ENCODE measurements at places on chromosomes 4 and X. TPM values are rescaled to one million over a fixed set of nuclear protein-coding genes. Genes with fewer than 3 reads are reported as not detected.

DNA sequence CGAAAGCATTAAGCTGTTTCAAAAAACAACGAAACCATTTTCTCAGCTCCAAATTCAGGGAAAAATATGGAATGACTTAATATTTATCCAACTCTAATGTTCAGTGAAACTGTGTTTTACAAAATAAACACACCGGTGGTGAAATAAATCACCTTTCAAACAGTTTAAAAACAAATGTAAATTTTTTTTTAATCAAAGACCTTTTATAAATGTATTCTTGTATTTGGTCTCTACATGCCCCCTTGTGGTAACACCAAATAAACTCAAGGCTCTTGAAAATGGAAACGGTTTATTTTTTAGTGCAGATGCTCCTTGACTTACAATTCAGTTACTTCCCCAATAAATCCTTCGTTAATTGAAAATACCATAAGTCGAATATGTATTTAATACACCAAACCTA lies 45.8 kb upstream of the ITM2A start:
- no peak for DNase-seq

DNA sequence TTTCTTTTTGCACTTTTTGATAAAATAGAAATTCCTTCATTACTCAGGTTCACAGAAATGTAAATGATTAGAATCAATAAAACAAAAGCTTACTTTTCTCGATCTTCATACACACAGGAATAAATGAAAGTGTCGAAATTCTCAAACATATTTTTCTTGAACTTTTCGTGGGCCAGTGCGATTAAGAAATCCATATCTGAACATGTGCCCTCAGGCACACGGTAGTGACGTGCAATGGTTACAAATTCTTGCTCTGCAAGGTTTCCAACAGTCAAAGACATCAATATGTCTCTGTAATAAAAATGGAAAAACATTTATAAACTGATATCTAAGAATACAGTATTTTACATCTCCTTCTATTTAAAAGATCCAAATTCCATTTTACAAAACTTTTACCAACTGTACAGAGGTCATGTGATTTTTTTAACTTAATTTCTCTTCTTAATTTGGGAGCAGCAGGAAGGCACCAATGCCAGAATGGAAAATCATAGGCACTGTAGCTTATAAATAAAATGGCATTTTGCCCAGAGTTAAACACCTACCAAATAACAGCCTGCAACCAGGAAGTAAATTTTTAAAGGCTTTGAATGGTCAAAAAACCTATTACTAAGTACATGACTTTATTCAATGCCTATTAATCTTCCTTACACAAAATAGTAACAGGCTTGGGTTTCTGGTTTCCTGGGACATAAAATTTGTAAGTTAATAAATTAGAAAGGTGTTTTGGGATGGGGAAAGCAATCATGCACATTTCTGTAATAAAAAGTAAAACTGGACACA lies 165.0 kb downstream of the EFHC2 start:
- no peak for DNase-seq

DNA sequence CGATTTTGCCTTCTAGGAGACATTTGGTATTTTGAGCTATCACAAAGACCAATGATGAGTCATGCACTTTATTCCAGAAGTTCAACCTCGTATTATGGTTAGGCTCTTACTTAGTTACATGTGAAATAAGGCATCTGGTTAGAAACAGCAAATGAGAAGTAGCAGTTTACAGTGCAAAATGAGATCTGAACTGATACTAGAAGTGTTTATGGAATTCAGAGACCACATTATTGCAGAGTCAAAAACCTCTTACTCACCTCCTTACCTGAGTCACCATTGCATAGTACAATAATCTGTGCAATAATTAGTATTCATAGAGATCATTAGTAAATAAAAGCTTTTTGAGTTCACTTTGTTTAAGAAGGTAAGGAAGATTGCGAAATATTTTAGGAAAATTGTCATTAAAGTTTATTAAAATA lies 38.7 kb downstream of the SEC24B start:
- no peak for DNase-seq

GRCh38 chrX:120463241-120463640 lies 5.9 kb downstream of the LAMP2 start:
- DNase-seq: no peak

- DNase-seq: no peak
Measured at GRCh38 chr4:6500481-6501140, 28.2 kb upstream of the PPP2R2C start.

- DNase-seq: no peak
Measured at GRCh38 chrX:5388087-5388486, 840.6 kb downstream of the NLGN4X start.

GRCh38 chr4:138835832-138836533 lies 179.6 kb upstream of the NOCT start:
- DNase-seq: no peak

GRCh38 chr4:85591406-85592098 lies 116.6 kb downstream of the ARHGAP24 start:
- no peak for DNase-seq

DNA sequence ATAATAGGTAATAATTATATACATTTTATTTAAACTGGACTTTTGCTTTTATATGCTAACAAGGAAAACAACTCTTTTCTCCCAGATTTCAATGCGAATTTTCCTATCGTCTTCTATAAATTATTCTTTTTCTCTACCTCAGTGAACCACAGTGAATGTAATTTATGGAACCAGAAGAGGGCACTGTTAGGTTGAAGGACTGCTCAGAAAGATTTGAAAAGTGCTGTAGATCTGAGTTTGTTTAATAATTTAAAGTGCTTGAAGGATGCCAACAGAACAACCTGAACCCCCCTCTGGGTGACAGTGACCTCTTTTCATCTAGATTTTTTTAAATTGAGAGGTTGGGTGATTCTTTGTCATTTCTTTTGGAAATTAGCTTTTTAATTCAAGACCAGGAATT lies 54.9 kb downstream of the PHOX2B start:
- DNase-seq: peak; percentile 13

- no peak for DNase-seq
Measured at GRCh38 chr4:2798399-2799223, 5.7 kb downstream of the SH3BP2 start.

DNA sequence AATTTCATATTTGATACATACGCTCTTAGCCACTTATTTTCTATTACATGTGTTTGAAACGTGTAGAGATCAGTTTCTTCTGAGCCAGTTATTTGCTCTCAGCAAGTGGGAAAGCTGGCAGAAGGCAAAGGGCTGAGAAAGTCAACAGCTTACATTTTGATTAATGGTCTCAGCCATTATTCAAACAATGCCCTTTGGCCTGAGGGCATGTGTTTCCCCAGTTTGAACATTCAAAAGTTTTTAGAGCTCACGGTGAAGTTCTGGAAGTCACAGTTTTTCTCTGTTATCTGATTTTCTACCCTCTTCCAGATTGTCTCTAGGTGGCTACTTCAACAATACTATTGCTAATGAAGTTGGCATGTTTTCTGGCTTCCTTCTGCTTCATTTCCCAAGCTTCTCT lies 591.8 kb upstream of the CPEB2 start:
- DNase-seq: no peak

DNA sequence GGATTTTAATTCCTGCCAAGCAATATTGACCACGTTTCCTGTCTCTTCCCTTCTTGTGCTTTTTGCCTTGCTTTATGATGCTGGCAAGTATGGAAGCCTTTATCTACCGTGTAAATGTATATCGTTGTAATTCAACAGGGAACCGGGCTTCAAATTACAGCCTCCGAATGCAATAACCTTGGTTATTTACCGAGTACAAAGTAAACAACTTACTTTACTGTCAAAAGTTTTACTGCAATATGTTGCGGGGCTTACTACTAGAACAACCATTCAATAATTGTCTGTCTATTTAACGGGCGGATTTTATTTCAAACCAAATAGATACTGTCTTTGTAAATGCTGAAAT lies 73.1 kb downstream of the PALLD start:
- DNase-seq: no peak

- no peak for DNase-seq
Measured at GRCh38 chr4:183989931-183990330, 84.8 kb downstream of the STOX2 start.

- no peak for DNase-seq
Measured at GRCh38 chr4:36024901-36025660, 219.2 kb downstream of the ARAP2 start.

- DNase-seq: no peak
Measured at GRCh38 chr4:14400307-14400706, 602.0 kb upstream of the CPEB2 start.

DNA sequence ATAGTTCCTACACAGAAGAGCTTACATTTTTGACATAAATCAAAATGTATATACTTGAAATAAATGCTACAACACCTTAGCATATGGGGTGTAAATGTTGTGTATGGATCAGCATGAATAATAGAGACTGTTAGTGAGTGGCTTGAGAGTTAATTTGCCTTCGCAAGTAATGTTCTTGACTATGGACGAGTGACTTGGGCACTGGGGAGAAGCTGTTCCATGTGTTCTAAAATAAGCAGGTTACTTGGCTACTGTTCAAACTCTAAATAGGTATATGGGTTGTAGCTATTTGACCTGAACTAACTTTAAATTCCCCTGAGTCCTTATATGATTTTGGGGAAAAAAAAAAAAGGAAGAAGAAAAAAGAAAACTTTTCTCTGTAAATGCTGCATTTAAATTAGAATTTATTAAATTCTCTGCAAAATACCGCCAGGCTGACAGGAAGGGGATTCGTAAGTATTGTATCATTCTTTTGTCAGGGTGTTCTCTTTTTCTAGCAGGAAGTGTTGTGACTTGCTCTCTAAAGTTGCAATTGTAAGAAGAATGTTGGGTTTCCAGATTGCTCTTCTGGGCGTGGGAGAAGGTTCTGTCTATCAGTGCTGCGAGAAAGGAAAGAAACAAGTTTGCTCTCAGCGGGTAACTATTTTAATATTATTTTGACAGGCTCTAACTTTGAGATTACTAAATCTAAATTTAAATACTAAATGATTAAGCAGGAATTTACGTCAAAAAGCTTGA lies 32.2 kb downstream of the PLS3 start:
- no peak for DNase-seq

GRCh38 chr4:146059865-146060264 lies 115.7 kb upstream of the LSM6 start:
- DNase-seq: no peak

DNA sequence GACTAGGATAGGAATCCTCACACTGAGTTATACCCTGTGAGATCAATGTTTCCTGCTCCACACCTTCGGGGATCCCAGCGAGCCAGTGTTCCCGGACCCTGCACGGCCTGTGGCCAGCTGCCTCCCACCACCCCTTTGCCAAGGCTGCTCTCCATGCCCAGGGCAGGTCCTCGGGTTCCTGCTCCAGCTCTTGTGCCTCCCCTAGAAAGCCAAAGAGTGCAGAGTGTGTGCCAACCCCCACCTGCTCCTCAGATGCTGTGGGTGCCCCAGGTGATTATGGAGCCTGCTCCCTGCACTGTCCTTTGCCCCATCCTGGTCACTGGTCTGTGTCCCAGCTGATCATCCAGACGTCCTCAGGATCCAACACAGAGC lies 246.4 kb downstream of the AFAP1 start:
- no peak for DNase-seq

- DNase-seq: no peak
Measured at GRCh38 chr4:163816494-163816893, 322.0 kb downstream of the TMA16 start.

GRCh38 chrX:14694611-14695010 lies 165.3 kb downstream of the GLRA2 start:
- no peak for DNase-seq

GRCh38 chr4:77451530-77451929 lies 154.1 kb upstream of the CXCL13 start:
- DNase-seq: no peak

GRCh38 chrX:68895341-68895755 lies 66.5 kb downstream of the EFNB1 start:
- peak; percentile 15 for DNase-seq

GRCh38 chrX:109990582-109991276 lies 12.2 kb upstream of the TMEM164 start:
- DNase-seq: no peak

DNA sequence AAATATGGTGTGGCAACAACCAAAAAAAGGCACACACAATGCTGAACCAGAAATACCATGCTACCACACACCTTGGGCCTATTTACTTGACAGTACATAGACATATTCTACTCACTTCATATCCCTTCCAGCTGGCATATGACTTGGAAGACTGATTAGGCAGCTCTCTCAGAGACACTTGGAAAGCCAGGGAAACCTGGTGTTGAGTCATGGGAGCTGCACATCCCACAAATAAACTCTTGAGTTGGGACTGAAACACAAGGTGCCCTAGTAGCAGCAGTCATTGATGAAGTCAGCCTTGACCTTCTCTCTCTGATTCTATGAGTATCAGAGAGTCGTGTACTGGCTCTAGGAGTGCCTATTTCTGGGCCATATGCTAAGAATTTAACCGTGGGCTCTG lies 776.6 kb upstream of the LCORL start:
- no peak for DNase-seq

GRCh38 chrX:155891446-155892210 lies 10.5 kb downstream of the VAMP7 start:
- no peak for DNase-seq

- DNase-seq: no peak
Measured at GRCh38 chrX:148504506-148504905, 4.1 kb downstream of the AFF2 start.

- no peak for DNase-seq
Measured at GRCh38 chr4:167688660-167689142, 403.6 kb upstream of the ANXA10 start.

The PRR32 gene
- total RNA-seq: not detected

The TTC29 gene
- total RNA-seq: not detected

The LONRF3 gene
- total RNA-seq: not detected

The STOX2 gene
- total RNA-seq: not detected

The ACOT9 gene
- 79.3 TPM for total RNA-seq

The VCX gene
- not detected for total RNA-seq

The ARX gene
- total RNA-seq: not detected

The RNF212 gene
- not detected for total RNA-seq

The TMPRSS11A gene
- not detected for total RNA-seq

The IGFBP7 gene
- total RNA-seq: 18.2 TPM

The SHROOM2 gene
- 0.64 TPM for total RNA-seq

The RS1 gene
- not detected for total RNA-seq

The TLR10 gene
- total RNA-seq: not detected

The GAGE2A gene
- not detected for total RNA-seq

The CSN1S1 gene
- total RNA-seq: not detected

The SLC2A9 gene
- not detected for total RNA-seq
